ENCODE measurements at places on chromosomes 16 and 17.

GRCh38 chr16:876041-876335 is 75.5 kb upstream of the GNG13 start:
- no peak for DNase-seq

GRCh38 chr16:27819881-27820610 is 243.5 kb downstream of the GSG1L start:
- no peak for DNase-seq

DNA sequence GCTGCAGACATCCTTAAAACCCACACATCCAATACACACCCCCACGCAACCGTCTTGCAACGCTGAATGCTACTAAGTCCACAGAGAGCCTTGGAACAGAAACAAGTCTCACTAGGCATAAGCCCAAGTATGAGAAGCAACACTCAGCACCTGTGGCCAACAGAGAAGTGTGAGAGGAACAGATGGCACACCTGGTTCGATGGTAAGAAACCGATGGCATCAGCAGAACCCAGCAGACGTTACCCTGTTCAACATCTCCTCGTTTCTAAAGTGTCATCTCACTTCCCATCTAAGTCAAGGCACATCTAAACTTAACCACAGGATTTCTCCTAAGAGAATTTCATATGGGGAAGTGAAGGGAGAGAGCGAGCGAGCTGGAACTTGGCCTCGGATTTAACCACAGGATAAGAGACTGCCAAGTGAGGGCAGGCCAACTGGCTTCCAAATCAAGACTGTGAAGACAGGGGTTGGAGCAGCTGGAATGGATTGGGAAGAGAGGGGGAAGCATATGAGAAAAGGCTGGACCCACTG is 41.0 kb downstream of the NXPH3 start:
- no peak for DNase-seq

GRCh38 chr16:28258567-28258966 is 33.8 kb upstream of the SBK1 start:
- no peak for DNase-seq

- no peak for DNase-seq
These were observed 28.1 kb downstream of the GRIN2C start for GRCh38 chr17:74831444-74832146.

GRCh38 chr17:40694584-40694983 is 9.0 kb downstream of the KRT24 start:
- no peak for DNase-seq

DNA sequence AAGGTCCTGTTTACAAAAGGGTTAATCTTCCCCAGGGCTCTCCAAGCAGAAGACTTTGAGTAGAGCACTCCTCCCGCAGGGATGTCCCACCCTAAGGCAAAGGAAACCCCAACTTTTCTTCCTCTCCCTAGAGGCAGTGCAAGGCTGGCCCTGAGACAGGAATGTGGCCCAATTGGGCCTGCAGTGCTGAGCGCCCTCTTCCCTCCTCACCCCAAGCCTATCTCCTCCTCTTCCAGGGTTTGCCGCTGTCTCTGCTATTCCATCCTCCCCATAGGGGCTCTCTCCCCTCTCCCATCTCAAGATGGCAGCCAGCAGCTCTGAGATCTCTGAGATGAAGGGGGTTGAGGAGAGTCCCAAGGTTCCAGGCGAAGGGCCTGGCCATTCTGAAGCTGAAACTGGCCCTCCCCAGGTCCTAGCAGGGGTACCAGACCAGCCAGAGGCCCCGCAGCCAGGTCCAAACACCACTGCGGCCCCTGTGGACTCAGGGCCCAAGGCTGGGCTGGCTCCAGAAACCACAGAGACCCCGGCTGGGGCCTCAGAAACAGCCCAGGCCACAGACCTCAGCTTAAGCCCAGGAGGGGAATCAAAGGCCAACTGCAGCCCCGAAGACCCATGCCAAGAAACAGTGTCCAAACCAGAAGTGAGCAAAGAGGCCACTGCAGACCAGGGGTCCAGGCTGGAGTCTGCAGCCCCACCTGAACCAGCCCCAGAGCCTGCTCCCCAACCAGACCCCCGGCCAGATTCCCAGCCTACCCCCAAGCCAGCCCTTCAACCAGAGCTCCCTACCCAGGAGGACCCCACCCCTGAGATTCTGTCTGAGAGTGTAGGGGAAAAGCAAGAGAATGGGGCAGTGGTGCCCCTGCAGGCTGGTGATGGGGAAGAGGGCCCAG is 1.0 kb downstream of the PRRT2 start:
- no peak for DNase-seq

DNA sequence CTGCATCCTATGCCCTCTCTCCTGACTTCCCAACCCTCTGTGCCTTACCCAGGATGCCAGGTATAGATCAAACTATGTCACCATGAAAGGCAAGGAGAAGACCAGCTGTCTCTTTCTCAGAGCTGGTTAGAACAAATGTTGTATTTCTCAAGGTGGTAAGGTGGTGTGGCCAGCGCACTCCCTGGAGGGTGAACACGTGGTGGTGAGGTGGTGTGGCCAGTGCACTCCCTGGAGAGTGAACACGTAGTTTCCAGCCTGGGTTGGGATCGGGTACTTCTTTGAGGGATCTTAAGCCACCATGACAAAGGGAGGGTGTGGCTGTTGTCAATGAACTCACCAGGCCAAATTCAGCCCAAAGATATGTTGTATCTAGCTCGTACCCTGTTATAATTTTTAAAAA is 26.8 kb downstream of the KATNIP start:
- DNase-seq = no peak

GRCh38 chr17:14068542-14069250 is 608 bp upstream of the COX10 start:
- no peak for DNase-seq

DNA sequence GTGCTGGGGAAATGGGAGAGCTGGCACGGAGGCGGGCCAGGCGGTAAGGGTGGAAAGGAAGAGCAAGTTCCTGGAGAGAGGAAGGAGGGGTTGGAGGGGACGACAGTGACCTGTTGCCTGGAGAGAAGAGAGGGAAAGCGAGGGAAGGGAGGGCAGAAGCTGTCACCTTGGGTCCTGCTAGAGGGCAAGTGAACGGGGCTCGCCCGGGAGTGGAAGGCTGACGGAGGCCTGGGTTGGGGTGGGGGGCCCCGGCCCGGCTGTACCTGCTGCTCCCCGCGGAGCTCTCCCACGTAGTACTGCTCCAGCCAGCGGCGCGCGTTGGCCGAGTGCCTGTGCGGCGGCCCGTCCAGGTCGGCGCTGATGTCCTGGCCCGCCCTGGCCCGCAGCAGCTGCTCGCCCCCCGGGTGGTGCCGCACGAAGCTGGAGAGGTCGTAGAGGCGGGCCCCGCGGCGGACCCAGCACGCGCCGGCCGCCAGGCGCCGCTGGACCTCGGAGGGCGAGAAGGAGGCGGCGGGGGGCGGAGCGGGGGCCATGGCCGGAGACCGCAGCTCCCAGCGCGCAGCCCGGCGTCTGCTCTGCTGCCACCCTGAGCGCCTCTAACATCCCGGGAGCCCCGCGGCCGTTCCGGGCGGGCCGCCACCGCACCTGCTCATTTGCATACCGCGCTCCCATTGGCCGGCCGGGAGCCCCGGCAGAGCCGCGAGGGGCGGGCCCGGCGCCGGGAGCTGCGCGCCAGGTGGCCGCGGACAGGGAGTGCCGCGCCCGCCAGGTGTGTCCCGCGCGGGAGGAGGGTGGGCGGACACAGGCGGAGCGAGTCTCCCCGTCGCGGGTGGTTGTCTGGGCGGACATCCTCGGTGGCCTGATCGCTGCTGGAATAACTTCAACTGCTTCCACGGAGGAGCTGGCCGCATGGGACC is at the start of gene FA2H:
Gene FA2H (minus strand): TSS at position 598 of the 917 bp plus-strand sequence. CDS start 65 bp downstream, at position 533.
- DNase-seq = peak; percentile 39

DNA sequence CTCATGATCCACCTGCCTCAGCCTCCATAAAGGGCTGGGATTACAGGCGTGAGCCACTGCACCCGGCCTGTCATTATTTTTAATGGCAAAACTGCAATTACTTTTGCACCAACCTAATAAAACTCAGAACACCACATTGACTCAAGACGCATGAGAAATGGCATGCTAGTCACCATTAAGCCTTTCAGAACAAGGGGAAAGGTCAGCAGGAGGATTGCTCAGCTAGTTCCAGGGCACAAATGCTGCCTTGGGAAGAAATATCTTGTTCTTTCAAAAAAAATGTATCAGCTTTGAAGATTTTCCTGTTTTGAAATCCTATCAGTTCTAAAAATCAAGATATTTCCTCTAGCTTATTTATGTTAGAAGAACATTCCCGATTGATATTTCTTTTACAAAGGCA is 32.4 kb upstream of the CDYL2 start:
- no peak for DNase-seq

DNA sequence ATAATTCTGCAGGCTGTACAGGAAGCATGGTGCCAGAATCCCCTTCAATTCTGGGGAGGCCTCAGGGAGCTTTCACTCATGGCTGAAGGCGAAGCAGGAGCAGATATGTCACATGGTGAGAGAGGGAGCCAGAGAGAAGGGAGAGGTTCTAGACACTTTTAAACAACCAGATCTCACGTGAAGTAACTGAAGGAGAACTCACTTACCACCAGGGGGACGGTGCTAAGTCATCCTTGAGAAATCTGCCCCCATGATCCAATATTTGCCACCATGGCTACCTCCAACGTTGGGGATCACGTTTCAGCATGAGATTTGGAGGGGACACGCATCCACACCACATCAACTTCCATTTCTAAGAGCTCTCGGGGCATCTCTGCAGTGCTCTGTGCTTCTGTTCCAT is 37.4 kb upstream of the GNA13 start:
- no peak for DNase-seq

DNA sequence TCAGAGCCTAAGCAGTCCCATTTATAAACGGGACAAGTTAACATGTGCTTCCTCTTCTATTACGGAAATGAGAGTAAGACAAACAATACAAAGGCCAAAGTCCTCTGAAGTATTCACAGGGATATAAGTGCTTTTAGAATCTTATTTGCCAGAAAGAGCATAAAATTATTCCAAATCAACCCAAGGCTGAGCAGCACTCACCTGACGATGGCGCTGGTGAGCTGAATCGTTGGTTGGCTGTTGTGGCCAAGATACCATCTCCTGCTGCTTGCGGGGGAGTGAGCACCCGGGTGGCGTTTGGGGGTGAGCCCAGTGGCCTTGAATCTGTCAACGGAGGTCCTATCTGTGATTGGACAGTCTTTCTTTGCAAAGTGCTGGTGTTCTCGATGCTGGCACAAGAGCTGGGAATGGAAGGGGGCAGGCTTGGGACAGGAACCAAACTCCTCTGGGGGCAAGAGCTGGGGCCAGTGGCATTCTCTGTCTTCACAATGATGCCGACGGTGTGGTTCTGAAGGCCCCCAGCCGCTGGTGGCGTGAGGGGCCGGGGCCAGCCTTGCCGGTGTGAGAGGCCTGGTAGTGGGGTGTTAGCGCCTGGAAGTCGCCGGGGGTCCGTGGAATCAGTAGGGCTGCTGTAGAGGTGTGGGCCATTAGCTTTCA is 9.5 kb upstream of the DHRS13 start:
- DNase-seq = no peak

- DNase-seq = no peak
These were observed 23.1 kb downstream of the SPHK1 start for GRCh38 chr17:76407509-76407908.

DNA sequence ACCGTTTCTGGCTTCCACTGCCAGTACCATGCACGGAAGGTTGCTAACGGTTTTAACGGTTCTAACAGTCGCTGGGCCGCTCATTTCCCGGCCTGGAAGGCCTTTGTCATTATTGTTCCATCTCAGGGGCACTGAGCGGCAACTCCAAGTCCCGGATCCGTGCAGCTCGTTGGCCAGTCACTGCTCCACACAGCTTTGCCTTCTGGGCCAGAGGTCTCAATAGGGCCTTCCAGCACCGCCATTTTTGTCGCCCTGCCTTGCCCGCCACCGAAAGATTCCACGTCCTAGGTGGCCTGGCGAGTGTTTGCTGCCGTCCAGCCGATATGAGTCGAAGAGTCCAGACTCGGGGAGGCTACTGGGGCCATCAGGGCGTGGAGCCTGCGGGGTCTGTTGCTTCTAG is 30.3 kb upstream of the ATF7IP2 start:
- DNase-seq = no peak

- no peak for DNase-seq
These were observed 37.8 kb downstream of the TMEM235 start for GRCh38 chr17:78268951-78269905.

DNA sequence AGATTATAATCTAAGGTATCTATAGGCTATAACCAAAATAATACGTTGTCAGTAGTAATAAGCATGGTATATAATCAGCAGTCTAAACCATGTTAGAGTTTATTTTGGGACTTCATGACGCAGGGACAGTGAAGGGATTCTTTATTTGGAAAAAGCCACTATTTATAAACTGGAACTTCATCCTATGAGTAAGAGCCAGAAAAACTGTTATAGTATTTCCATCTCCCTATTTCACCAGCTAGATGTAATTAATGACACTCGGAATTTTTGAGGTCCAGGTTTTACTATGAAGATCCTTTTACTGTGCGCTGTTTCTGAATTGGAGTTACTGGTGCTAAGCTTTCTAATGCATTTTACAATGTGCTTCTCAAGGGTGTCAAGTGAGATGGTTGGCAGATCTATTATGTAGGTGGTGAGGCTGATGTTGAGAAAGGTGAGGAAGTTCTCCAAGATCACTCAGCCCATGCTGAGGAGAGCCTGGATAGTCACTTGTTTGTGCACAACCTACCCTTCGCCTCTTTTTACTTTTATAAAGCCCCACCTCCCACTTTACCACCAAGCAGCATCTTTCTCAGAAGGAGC is 149.3 kb downstream of the MSI2 start:
- no peak for DNase-seq

- DNase-seq = peak; percentile 23
These were observed at the start of gene ARHGAP23 for GRCh38 chr17:38428112-38428642. Gene ARHGAP23 (plus strand): TSS chr17:38428464. CDS start chr17:38428486, 22 bp downstream.

DNA sequence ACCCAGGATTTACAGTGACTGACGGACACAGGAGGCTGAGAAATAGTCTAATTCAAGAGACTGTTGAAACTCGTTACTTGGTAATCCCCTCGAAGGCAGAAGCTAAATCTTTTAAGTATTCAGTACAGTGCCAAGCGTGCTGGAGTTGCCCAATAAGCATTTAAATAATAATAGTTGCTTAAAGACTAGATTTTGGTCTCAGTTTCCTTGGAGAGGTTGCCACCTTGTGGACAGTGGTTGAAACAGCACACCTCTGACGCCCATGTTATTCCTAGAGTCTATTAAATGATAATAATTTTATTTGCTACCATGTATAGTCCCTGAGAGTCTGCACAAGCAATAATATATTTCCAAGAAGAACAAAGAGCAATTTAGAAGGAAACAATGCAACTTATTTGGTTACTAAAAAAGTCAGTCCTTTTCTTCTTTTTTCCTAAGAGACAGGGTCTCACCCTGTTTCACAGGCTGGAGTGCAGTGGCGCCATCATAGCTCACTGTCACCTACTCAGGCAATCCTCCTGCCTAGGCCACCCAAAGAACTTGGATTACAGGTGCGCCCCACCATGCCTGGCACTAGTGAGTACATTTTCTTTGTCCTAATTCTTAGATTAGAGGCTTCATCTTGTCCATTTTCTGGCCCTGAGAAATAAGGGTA is 138.0 kb upstream of the NUDT7 start:
- DNase-seq = peak; percentile 19

- DNase-seq = no peak
These were observed 129.6 kb downstream of the CPPED1 start for GRCh38 chr16:12674071-12674470.

GRCh38 chr17:32940706-32941390 is 12.9 kb downstream of the TMEM98 start:
- no peak for DNase-seq

GRCh38 chr16:49593424-49594040 is 219.9 kb downstream of the C16orf78 start:
- DNase-seq = no peak

- DNase-seq = no peak
These were observed 250.4 kb upstream of the N4BP1 start for GRCh38 chr16:48860341-48860740.

GRCh38 chr17:14672830-14673229 is 371.9 kb downstream of the HS3ST3B1 start:
- no peak for DNase-seq

GRCh38 chr17:62780269-62780668 is 27.8 kb downstream of the MARCHF10 start:
- no peak for DNase-seq

Measured in effector CD4-positive, alpha-beta T cell (primary cell).